ENCODE measurements at places on chromosomes 5 and 9.
A peak's percentile ranks its signal among the peaks of the same experiment; 100 is the strongest.

- no peak for DNase-seq
Measured at GRCh38 chr9:95207403-95207802, 110.1 kb downstream of the FANCC start.

DNA sequence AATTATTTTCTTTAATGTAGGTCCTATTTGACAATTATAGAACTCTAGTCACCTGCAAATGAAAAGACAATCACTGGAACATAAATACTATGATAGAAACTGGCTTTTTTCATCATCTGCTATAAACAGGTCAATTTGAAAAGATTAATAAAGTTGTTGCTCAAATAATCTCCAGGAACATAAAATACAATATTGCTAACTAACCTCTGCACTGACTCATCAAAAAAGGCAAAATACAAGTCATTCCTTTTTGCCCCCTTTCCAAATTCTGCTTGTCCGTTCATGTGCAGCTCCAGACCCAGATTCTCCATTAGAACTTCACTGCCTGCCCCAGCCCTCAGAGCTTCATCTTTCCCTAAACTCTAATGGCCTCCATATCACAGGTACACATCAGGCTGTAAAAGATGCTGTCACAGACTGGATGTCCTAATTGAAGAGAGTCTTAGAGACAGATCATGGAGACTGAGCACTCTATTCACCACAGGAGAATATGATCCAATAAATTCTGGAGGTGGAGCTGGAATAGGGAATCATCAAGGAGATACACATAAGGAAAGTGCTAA, 1.6 kb downstream of the DCTN4 start:
- no peak for DNase-seq

DNA sequence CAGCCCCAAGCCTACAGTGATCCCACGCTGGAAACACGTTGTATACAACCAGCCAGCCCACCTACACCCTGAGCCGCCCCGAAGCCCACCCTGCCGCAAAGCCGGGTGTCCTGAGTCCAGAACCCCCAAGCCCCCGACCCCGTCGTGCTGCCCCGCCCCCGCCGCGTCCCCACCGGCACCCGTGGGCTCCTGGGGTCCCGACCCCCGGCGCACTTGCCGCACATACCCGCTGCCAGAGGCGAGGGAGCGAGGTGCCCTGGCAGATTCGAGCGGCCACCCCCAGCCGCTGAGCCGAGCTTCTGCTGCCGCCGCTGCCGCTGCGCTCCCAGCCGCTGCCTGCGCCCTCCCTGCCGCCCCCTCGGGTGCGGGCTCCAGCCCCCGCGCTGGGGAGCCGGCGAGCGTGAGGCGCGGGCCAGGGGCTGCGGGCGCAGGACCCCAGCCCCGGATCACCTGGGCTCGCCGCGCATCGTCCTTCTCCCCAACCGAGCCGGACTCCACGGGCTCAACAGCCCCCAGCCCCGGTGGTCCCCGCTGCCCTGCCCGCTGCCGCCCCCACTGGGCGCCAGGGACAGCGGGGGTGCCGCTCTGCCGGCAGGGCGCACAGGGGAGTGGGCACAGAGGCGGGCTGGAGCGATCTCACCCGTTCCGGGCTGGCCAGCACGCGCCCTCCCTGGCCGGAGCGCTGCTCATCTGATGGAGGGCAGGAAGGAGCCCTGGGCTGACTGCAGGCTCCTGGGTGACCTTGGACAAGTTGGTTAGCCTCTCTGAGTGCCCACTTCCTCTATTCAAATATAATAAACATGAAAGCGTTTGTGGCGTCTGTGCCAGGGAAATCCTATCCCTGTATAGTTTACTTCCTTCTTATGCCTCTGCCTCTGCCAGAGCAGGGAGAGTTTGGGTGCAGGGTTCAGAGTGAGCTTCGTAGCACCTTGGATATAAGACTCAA, at the start of gene HTR4:
Gene HTR4 (minus strand): TSS at position 692 of the 946 bp plus-strand sequence. CDS start 17,513 bp downstream, outside the sequence.
- DNase-seq = no peak

- peak; percentile 47 for DNase-seq
Measured at GRCh38 chr9:8679371-8679822, 879.8 kb upstream of the DMAC1 start.

- no peak for DNase-seq
Measured at GRCh38 chr9:81387360-81388106, 301.8 kb downstream of the TLE1 start.

GRCh38 chr5:173670130-173670651, 53.7 kb upstream of the BOD1 start:
- no peak for DNase-seq

DNA sequence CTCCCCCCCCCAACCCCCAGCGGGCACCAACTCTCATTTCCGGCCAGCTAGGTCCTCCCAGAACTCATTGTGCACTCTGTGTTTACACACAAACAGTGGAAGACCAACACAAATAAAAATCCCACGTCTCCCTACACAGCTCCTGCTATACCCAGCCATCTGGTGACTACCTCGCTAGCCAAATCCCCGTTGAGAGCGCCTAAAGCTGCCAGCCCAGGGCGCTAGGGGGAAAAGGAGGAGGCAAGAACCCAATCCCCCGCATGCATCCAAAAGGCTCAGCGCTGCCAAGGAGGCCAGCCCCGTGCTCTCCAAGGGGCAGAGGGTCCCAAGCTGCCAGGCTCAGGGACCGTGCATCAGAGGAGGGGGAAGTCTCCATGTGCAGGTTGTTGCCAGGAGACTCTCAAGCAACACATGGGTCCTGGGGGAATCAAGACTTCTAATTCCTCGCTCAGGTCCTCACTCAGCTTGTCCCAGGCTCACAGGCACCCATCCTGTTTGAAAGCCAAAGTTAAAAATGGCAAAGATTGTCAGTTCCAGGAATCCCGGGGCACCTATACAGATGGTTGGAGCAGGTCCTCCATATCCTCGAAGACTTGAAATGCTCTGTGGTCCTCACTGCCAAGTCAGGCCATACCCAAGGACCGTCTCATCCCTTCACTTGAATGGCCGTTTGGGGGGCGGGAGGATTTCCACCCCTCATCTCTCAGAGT, 2.7 kb downstream of the ASTN2 start:
- peak; percentile 12 for DNase-seq

DNA sequence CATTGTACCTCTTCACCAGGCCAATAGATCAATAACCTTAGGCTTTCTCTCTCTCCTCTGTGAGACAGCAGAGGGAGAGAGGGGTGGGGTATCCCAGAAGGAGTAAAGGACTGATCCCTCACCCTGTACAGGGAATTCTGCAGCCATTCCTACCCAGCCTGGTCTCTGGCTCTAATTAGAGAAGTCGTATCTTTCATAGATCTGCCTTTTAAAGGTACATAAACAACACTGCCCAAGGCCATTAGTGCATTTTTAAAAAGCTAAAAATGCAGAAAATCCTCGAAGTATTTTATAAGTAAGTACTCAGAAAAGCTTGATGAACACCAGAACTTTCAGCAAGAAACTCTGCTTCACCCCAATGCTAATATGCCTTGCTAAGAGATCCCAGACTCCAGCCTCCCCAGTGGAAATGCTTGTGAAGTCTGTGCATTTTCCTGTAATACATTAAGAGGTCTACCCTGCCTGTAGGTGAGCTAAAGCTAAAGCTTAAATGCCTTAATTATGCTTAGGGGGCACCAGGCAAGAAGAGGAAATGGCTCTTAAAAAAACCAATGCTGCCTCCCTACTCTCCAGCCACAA, 200.0 kb upstream of the ANKRD55 start:
- DNase-seq = no peak

GRCh38 chr5:15286650-15287049, 213.3 kb upstream of the FBXL7 start:
- DNase-seq = peak; percentile 51

DNA sequence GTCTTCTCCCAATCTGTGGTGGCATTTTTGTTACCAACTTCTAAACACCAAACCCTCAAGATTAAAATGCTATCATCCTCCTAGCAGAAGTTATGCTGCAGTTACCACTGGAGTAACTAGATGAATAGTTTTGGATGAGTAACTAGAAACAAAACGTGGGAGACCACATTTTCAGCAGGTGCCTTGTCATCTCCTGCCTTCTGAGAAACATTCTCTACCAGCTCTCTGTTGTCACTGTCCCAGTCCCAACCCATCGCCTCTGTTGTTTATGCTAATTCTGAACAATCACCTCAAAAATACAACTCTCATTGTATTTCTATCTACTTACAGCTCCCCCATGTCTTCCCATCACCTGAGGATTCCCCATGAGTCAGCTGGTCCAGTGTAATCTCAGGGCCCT, 652.5 kb upstream of the ADAMTS16 start:
- DNase-seq = no peak

DNA sequence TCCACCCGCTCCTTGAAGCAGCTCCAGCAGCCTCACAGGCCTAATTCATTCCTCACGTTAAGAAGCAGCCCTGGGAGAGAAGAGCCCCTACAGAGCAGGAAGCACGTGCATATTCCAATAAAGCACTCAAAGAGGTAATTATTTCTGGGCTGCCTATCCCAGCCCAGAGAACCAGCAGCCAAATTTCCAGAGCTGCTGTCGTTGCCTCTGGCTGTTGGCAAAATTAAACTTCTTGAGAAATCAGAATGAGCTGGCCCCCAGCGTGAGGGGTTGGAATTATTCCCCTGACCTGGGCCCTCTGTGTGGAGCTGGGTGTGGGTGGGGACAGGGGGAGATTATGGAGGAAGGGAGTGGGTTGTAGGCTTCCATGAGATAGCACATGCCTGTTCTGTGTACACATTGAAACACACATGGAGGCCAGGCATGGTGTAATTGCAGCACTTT, 86.8 kb upstream of the HSPA9 start:
- no peak for DNase-seq

- no peak for DNase-seq
Measured at GRCh38 chr9:89577363-89577762, 27.4 kb upstream of the GADD45G start.

GRCh38 chr9:107674721-107675277, 185.2 kb upstream of the KLF4 start:
- DNase-seq = peak; percentile 23

GRCh38 chr9:72649127-72649442, 127.7 kb downstream of the TMC1 start:
- DNase-seq = no peak

DNA sequence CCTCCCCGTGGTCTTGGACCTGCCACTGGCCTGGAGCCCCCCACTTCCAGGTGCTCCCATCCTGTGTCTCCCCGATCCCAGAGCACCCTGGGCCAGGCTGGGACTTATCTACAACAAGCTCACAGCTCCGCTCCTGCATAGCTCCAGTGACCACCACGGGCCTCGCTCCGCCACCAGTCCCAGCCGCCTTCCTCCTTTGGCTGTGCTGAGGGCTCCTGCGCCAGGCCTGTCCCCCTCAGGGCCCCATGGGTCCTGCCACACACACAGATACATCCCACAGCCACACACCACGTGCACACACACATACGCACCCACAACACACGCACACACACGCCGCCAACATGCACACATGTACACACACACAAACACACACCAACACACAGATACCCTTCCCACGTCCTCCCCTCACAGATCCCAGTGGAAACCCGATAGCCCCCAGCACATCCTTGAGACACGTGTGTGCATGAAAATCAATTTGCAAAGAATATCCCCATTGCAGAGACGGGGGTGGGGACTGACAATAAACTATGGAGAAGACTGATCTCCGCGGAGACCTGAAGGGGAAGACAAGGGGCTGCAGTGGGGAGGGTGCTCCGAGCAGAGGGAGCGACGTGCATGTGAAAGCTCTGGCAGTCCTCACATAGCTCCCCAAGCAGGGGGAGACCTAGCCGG, 18.5 kb upstream of the LAMC3 start:
- no peak for DNase-seq

GRCh38 chr9:103319979-103320378, 324.8 kb downstream of the CYLC2 start:
- DNase-seq = no peak

DNA sequence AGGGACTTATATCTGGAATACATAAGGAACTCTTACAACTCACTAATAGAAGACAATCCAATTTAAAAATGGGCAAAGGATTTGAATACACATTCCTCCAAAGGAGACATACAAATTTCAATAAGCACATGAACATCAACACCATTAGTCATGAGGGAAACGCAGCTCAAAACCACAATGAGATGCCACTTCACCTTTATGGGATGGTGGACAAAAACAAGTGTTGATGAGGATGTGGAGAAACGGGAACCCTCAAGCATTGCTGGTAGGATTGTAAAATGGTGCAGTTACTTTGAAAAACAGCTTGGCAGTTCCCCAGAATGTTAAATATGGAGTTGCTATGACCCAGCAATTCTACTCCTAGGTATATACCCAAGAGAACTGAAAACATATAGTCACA, 72.7 kb upstream of the IER5L start:
- DNase-seq = no peak

- DNase-seq = no peak
Measured at GRCh38 chr9:132669319-132669697, 475 bp downstream of the DDX31 start.

DNA sequence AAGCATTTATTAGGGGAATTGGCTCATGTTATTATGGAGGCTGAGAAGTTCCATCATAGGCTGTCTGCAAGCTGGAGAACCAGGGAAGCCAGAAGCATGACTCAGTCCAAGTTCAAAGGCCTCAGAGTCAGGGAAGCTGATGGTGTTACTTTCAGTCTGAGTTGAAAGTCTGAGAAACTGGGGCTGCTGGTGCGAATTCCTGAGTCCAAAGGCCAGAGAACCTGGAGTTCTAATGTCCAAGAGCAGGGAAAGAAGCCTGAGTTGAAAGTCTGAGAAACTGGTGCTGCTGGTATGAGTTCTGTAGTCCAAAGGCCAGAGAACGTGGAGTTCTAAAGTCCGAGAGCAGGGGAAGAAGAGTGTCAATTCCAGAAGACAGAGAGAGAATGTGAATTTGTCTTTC, 641.1 kb downstream of the ISL1 start:
- no peak for DNase-seq

DNA sequence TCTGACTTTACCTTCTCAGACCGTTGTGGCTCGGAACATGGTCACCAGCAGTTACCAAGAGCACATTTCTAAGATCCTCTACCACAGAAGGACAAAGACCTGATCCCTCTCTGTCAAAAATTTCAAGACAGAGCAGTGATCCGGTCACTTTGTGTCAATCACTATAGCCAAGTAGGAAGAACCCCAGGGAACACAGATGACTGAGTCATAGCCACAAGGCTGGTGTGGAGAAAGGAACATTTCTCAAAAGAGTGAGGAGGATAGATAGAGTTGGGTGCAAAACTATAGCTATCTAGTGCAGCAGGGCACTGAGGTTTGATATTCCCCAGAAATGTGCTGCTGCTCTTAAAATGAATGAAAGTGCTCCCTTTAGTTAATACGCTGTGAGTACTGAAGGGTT, 130.7 kb upstream of the SMIM23 start:
- DNase-seq = no peak

DNA sequence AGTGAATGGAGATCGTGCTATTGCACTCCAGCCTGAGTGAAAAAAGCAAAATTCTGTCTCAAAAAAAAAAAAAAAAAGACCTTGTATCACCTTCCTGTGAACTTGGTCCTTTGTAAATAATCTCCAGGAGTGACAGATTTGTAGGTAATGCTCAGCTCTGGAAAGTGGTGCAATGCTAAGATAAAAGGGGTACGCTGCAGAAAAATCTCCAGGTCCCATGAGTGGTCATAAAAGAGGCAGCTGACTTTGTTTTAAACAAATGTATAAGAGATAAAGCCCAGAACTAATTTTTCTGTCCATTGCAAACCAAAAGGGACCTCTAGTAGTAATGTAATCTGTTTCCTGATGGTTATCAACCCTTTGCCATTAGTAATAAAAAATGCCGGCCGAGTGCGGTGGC, 33.7 kb downstream of the RNF44 start:
- DNase-seq = no peak

GRCh38 chr5:121429761-121430160, 421.9 kb upstream of the FTMT start:
- no peak for DNase-seq
